ENCODE measurements at places on chromosomes 1 and 21.

DNA sequence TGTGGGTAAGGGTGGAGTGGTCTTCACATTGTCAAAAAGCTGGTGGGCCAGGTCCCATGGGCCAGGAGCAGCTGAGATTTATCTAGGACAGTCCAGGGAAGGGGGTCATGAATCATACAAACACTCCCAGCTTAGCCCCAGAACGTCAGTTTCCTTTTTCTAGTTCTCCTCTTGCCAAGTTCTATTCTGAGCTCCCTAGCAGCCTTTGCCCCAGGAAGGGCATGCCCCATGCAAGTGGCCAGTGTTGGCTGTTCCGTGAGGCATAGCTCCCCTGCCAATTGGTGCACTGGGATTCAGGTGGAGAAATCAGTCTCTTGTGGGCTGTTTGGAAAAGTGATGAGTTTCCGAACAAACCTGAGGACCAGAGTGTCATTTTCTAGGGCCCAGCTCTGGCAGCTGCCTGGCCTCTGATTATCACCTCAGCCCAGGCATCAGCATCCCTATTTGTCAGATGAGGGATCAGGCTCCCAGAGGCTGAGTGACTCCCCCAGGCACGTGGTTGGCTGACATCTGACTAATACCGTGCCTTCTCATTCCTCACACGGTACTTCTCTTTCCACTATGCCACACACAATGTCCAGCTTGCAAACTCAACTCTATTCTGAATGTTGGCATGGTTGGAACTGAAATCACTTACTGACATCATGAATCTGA is 14.2 kb upstream of the MYOM3 start:
- H3K27me3 ChIP-seq, result no peaks in the 10 kb centered on the region
- H3K27ac ChIP-seq, result no peak overlapping the region
- H3K36me3 ChIP-seq, result no peaks in the 10 kb centered on the region
- DNase-seq, result no peak
- H3K4me1 ChIP-seq, result no peaks in the 10 kb centered on the region
- no peak overlapping the region for H3K4me3 ChIP-seq

GRCh38 chr1:51217101-51217500 is 19.0 kb upstream of the RNF11 start:
- H3K4me3 ChIP-seq, result no peak overlapping the region
- H3K36me3 ChIP-seq, result no peaks in the 10 kb centered on the region
- no peak for DNase-seq
- H3K4me1 ChIP-seq, result no peaks in the 10 kb centered on the region

GRCh38 chr21:44816761-44817505 is 929 bp downstream of the SUMO3 start:
- DNase-seq, result no peak
- H3K27ac ChIP-seq, result no peak overlapping the region

- H3K4me3 ChIP-seq, result no peak overlapping the region
- H3K27ac ChIP-seq, result no peak overlapping the region
- DNase-seq, result no peak
These were observed 3.3 kb upstream of the C2CD2 start for GRCh38 chr21:41956926-41957729.

DNA sequence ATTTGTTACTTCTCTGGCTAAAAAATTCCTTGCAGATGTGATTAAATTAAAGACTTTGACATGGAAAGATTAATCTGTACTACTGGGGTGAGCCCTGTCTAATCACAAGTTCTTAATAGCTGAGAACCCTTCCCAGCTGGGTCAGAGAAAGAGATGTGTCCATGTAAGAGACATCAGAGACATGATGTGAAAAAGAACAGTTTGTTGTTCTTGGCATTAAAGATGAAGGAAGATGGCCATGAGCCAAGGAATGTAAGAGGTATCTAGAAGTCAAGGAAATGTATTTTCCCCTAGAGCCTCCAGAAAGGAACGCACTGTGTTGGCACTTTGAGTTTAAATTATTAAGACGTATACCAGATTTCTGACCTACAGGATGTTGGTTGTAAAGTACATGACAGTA is 1271.5 kb upstream of the PRMT6 start:
- no peaks in the 10 kb centered on the region for H3K27me3 ChIP-seq
- H3K4me3 ChIP-seq, result no peak overlapping the region
- no peaks in the 10 kb centered on the region for H3K36me3 ChIP-seq

DNA sequence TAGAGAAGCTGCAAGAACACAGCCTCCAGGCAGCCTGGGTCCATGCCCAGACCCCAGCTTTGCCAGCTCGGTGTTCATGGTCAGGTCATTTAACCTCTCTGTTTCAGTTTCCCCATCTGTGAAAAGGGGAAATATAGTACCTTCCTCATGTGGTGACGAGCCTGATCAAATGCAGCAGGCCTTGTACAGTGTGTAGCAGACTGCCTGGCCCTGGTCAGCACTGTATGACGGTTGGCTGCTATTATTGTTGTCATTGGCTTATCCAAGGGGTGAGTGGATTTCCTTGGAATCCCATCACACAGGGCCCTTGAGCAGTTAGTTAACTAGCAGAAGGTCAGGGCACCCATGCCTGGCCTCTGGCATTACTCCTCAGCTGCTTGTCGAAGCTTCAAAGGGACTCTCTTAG is 6.6 kb upstream of the TMEM51 start:
- peaks cover 15% of the 10 kb centered on the region for H3K27me3 ChIP-seq
- H3K4me3 ChIP-seq, result no peak overlapping the region
- H3K36me3 ChIP-seq, result no peaks in the 10 kb centered on the region
- no peak for DNase-seq

DNA sequence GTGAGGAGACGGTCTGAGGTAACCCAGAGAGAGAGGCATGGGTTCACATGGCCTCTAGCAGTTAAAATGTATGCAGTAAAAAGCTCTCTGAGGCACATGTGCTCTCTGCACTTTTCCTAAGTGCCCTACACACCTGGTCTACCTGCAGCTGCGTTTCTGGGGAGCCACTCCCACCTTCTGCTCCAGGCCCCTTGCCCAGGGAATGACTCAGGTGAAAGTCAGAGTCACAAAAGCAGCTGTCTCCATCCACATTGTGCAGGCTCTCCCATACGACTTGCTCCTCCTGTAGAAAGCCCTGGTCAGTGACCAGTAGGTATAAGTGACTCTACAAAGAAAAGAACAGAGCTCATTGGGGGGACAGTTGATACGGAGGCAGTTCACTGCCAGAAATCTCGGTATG is 8.8 kb downstream of the MINDY1 start:
- H3K27me3 ChIP-seq, result no peaks in the 10 kb centered on the region
- H3K4me1 ChIP-seq, result no peaks in the 10 kb centered on the region
- DNase-seq, result no peak
- peaks cover 5% of the 10 kb centered on the region for H3K36me3 ChIP-seq
- no peak overlapping the region for H3K27ac ChIP-seq
- H3K4me3 ChIP-seq, result no peak overlapping the region

DNA sequence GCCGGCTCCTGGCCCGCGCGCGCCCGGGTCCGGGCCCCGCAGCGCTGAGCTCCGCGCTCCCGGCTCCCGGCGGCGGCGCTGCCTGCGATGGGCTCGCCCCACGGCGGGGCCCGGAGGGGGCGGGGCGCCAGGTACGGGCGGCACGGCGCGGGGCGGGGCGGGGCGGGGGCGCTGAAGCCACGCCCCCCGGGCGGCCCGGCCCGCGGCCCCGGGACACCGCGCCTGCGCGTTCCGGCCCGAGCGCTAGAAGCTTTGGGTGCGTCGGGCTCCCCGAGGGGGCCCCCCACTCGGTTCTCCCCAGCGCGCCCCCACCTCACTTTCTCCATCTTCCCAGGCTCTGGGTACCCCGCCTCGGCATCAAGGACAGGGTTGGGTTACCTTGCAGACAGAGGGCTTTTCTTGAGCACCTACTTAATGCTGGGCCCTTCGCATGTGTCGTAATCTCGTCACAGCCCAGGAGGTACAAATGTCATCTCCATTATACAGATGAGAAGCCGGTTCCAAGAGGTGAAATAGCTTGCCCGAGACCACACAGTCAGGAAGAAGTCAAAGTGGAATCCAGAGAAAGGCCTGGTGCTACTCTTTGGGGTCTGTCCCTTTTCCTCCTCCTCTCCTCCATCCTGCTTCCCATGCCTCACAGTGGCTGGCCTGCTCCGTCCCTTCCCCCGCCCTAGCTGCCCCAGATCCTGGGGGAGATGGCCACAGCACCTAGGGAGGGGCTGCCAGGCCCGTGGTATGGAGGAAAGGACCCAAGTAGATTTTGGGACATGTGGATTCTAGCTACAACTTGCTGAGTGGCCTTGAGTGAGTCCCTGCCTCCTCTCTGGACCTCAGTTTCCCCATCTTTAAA is 46.5 kb downstream of the RAP1GAP start:
- H3K27ac ChIP-seq, result no peak overlapping the region
- H3K4me3 ChIP-seq, result peak overlapping the region; percentile 24
- no peaks in the 10 kb centered on the region for H3K36me3 ChIP-seq
- peaks cover 14% of the 10 kb centered on the region for H3K4me1 ChIP-seq

- peaks cover 4% of the 10 kb centered on the region for H3K4me1 ChIP-seq
- H3K4me3 ChIP-seq, result no peak overlapping the region
- H3K27me3 ChIP-seq, result no peaks in the 10 kb centered on the region
- no peaks in the 10 kb centered on the region for H3K36me3 ChIP-seq
- H3K27ac ChIP-seq, result no peak overlapping the region
- DNase-seq, result no peak
These were observed 665.7 kb downstream of the MRPL39 start for GRCh38 chr21:24941316-24942185.

DNA sequence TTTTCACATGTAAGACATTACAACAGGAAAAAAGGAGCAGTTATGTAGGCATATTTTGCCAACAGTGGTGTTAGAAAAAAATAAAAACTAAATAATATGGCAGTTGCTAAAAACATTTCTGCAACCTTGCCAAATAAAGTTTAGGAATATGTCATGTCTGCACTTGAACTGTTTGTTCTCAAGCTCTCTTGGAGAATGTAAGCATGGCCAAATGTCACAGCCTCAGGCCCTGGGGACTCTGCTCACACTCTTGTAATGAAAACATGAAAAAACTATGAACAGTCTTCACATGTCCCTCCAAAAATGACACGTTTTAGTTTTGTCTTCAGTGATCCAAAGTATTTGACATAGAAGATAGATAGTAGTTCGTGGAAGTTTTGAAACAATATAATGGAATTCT is 753.3 kb downstream of the LTN1 start:
- DNase-seq, result no peak
- no peaks in the 10 kb centered on the region for H3K4me1 ChIP-seq
- H3K27me3 ChIP-seq, result no peaks in the 10 kb centered on the region
- no peaks in the 10 kb centered on the region for H3K36me3 ChIP-seq
- H3K4me3 ChIP-seq, result no peak overlapping the region

- no peaks in the 10 kb centered on the region for H3K27me3 ChIP-seq
- DNase-seq, result no peak
- no peak overlapping the region for H3K4me3 ChIP-seq
- H3K36me3 ChIP-seq, result no peaks in the 10 kb centered on the region
- peaks cover 1% of the 10 kb centered on the region for H3K4me1 ChIP-seq
These were observed 567.9 kb downstream of the DPYD start for GRCh38 chr1:97352936-97353382.

DNA sequence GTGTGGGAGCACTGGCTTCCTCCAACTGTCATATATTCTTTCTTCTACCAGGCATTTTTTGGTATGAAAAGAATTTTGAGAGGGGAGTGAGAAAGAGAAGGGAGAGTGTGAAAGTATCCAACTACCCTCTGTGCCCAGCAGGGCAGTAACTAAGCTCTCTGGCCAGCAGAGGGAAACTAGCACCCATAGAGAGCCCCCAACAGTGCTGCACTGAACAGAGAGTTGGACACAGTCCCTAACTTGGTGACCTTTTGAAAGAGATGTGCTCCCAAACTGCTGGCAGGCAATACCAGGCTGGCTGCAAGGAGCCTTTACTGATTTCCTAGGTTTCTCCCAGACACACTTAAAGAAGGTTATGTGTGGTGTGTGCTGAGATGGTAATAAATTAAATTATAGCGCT is 118.8 kb upstream of the PBX1 start:
- no peak overlapping the region for H3K4me3 ChIP-seq
- no peaks in the 10 kb centered on the region for H3K4me1 ChIP-seq
- no peak overlapping the region for H3K27ac ChIP-seq
- H3K27me3 ChIP-seq, result no peaks in the 10 kb centered on the region
- no peak for DNase-seq

DNA sequence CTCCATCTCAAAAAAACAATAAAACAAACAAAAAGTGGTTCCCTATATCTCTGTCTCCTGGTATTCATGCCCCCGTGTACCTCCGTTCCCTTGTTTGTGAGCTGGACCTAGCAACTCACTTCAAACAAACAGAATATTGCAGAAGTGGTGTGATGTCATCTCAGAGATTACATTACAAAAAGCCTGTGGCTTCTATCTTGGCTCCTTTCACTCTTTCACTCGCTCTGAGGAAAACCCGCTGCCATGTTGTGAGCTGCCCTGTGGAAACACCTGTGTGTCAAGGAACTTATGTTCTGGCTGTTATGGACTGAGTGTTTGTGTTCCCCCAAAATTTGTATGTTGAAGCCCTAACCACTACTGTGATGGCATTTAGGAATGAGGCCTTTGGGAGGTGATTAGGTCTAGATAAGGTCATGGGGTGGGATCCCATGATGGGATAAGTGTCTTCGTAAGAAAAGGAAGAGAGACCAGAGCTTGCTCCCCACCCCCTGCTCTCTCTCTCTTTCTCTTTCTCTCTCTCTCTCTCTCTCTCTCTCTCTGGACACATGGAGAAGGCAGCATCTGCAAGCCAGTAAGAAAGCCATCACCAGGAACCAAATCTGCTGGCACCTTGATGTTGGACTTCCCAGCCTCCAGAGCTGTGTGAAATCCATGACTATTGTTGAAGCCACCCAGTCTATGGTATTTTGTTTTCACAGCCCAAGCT is 7.4 kb upstream of the HYI start:
- DNase-seq, result no peak
- H3K27ac ChIP-seq, result no peak overlapping the region
- no peaks in the 10 kb centered on the region for H3K36me3 ChIP-seq
- no peaks in the 10 kb centered on the region for H3K27me3 ChIP-seq

DNA sequence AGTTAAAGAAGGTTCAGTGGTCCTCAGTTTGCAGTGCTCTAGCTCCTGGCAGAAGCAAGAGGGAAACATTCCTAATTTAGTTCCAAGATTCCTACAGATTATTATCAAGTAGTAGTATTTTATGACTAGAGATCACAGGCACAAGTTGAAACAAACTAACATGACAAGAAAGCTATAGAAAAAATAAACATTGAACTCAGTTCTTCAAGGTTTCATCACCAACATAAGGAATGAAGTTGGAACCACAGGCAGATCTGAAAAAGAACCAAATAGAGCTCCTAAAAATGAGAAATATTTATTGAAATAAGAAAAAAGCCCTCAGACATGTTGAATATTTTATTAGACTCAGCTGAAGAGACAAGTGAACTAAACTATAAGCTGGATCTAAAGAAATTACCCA is 40.6 kb downstream of the PDC start:
- no peaks in the 10 kb centered on the region for H3K4me1 ChIP-seq
- DNase-seq, result no peak
- no peaks in the 10 kb centered on the region for H3K27me3 ChIP-seq
- H3K36me3 ChIP-seq, result no peaks in the 10 kb centered on the region
- no peak overlapping the region for H3K27ac ChIP-seq

DNA sequence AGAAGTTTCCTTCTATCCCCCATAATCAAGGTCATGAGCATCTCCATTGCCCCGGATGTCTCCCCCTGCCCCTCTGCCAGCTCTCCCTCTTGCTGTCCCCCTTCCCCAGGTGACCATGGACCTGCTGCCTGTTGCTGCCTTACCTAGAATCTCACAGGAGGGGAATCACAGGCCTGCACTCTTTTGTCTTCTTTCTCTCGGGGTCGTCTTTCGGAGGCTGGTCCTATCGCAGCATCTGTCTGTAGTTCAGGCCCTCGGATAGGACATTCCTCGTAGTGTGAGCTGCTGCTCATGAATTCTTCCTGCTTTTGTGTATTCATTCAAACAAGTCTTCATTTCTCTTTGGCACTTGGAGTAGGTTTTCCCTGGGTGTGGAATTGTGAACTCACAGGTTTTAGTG is 39.9 kb upstream of the ACTRT2 start:
- no peaks in the 10 kb centered on the region for H3K27me3 ChIP-seq
- H3K27ac ChIP-seq, result no peak overlapping the region
- no peak for DNase-seq
- no peak overlapping the region for H3K4me3 ChIP-seq

GRCh38 chr1:31361607-31362006 is 11.3 kb downstream of the FABP3 start:
- no peak overlapping the region for H3K27ac ChIP-seq
- H3K4me1 ChIP-seq, result peaks cover 2% of the 10 kb centered on the region

Data from H1 (cell line).